ENCODE measurements at places on chromosomes 5 and 9. TPM values are rescaled to one million over a fixed set of nuclear protein-coding genes. Genes with fewer than 3 reads are reported as not detected.

DNA sequence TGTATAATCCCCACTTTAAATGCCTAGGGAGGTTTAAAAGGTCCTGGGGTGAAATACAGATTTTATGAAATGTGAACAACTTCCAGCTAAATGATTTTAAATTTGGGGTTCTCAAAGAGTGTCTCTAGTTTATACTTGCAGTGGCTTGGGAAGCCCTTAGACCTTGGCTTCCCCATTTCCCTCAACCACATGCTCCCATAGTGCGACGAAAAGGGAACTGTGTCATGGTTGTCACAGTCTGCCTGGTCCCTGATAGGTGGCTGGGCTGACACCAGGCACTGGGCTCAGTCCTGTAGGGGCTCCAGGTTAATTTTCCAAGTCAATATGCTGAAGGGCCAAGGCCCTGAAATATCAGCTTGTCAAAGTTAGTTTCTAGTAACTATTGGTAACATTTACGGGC lies 10.4 kb upstream of the CXCL14 start:
- H3K27ac ChIP-seq, result no peak overlapping the region
- no peak for DNase-seq
- no peaks in the 10 kb centered on the region for H3K4me1 ChIP-seq
- no peaks in the 10 kb centered on the region for H3K27me3 ChIP-seq
- no peaks in the 10 kb centered on the region for H3K36me3 ChIP-seq
- H3K4me3 ChIP-seq, result no peak overlapping the region

GRCh38 chr5:43019614-43020398 lies 20.3 kb downstream of the ANXA2R start:
- no peak overlapping the region for H3K27ac ChIP-seq
- no peaks in the 10 kb centered on the region for H3K27me3 ChIP-seq
- peaks cover 4% of the 10 kb centered on the region for H3K4me1 ChIP-seq
- no peaks in the 10 kb centered on the region for H3K36me3 ChIP-seq

GRCh38 chr9:34386656-34387055 lies 10.0 kb upstream of the MYORG start:
- no peaks in the 10 kb centered on the region for H3K36me3 ChIP-seq
- H3K27me3 ChIP-seq, result no peaks in the 10 kb centered on the region
- H3K27ac ChIP-seq, result no peak overlapping the region
- H3K4me3 ChIP-seq, result no peak overlapping the region
- DNase-seq, result no peak
- peaks cover 2% of the 10 kb centered on the region for H3K4me1 ChIP-seq

- H3K36me3 ChIP-seq, result no peaks in the 10 kb centered on the region
- H3K4me1 ChIP-seq, result peaks cover 19% of the 10 kb centered on the region
- H3K4me3 ChIP-seq, result no peak overlapping the region
- DNase-seq, result no peak
- H3K27me3 ChIP-seq, result no peaks in the 10 kb centered on the region
These were observed 23.0 kb upstream of the LARP1 start for GRCh38 chr5:154732212-154732611.

DNA sequence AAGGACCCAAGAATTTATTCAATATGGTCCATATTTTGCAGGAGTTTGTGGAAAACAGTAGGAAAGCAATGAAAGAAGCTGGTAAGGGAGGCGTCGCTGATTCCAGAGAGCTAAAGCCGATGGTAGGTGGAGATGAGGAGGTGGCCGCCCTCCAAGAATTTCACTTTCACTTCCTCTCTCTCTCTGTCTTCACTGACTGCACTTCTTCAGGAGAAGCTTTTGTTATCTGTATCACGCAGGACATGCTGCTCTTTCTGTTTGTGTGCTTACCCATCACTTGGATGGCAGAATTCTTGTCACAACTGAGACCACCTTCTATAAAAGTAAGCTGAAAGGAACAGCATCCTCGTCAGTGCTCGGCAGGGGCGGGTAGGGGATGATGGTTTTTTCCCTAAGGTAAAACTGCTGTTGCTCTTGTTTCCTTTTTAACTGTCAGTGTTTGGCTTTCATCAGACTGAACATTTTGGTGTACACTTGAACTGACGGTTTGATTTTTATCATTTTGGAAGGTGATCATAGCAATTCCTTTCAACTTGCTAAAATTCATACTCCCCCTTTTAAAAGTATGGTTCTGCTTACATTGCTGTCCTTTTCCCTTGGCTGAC lies 62.4 kb upstream of the FSD1L start:
- H3K4me1 ChIP-seq, result no peaks in the 10 kb centered on the region
- peaks cover 4% of the 10 kb centered on the region for H3K36me3 ChIP-seq
- DNase-seq, result no peak
- no peak overlapping the region for H3K4me3 ChIP-seq

- H3K27me3 ChIP-seq, result no peaks in the 10 kb centered on the region
- DNase-seq, result peak; percentile 51
- H3K36me3 ChIP-seq, result no peaks in the 10 kb centered on the region
- H3K4me1 ChIP-seq, result peaks cover 99% of the 10 kb centered on the region
- peak overlapping the region; percentile 94 for H3K27ac ChIP-seq
- no peak overlapping the region for H3K4me3 ChIP-seq
These were observed 8.4 kb downstream of the EEIG1 start for GRCh38 chr9:127972236-127972871.

DNA sequence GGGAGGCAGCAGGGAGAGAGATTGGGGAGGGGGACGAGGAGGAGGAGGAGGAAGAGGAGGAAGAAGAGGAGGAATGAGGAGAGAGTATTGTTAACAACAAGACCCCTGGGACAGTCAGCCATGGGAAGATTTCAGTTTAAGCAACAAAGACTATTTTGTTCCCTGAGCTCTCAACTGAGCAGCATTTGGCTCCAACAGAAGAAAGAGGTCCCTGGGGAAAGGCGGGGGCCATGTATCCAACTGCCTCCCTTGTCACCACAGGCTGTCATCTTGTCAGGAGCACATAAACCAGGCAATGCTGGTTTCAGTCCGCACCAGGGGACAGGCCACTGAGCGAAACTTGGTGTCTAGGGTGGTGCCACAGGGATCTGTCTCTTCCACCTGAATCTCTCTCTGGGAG lies 316.1 kb downstream of the TLE1 start:
- no peaks in the 10 kb centered on the region for H3K27me3 ChIP-seq
- no peaks in the 10 kb centered on the region for H3K36me3 ChIP-seq
- no peak overlapping the region for H3K27ac ChIP-seq
- DNase-seq, result no peak
- no peaks in the 10 kb centered on the region for H3K4me1 ChIP-seq

DNA sequence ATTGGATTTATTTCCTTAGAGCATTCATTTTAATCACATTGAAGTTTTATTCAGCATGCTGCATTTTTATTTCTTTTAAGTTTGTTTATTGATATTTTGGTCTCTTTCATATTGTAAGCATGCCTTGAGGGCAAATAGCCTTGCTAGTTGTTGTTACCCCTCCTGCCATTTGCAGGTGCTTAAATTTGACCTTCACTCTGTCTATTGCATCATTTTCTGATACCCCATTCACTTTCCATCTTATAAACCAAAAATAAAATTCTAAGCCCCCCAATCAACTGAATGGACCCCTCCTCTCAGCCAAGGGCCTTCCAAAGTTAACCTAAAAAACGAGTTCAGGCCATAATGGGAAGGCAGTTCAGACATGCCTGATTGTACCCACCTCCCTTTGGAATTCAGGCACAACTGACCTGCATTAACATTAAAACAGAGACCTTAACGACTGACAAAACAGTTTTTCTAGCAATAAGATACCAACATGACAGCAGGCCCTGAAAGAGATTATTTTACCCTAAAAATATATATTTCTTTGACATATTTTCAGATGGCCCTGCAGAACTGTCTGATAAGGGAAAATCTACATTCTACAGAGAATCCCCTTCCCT lies 32.1 kb downstream of the TARS1 start:
- H3K36me3 ChIP-seq, result peaks cover 9% of the 10 kb centered on the region
- H3K27me3 ChIP-seq, result no peaks in the 10 kb centered on the region
- H3K27ac ChIP-seq, result no peak overlapping the region
- H3K4me1 ChIP-seq, result peaks cover 9% of the 10 kb centered on the region

Gene ORM2
- not detected for total RNA-seq

Gene PCA3
- not detected for total RNA-seq

Gene DOK3
- 3.3 TPM for total RNA-seq

Gene GRXCR2
- total RNA-seq, result not detected

Gene SPARC
- total RNA-seq, result 168 TPM

Gene MAP1B
- 30.4 TPM for total RNA-seq

Gene SLC26A2
- 2.3 TPM for total RNA-seq

Data from body of pancreas (tissue), 4 donors.